NCI-H1105 (cell line): ENCODE measurements at places on chromosomes 3 and 15.
A peak's percentile ranks its signal among the peaks of the same experiment; 100 is the strongest.

- no peak for DNase-seq
Measured at GRCh38 chr3:132230156-132231000, 86.8 kb upstream of the ACP3 start.

GRCh38 chr15:93164409-93164808, 75.4 kb upstream of the RGMA start:
- no peak for DNase-seq

GRCh38 chr3:184176377-184177330, 2.0 kb downstream of the AP2M1 start:
- no peak for DNase-seq

GRCh38 chr15:54941417-54941816, 255.3 kb downstream of the RSL24D1 start:
- DNase-seq = no peak

DNA sequence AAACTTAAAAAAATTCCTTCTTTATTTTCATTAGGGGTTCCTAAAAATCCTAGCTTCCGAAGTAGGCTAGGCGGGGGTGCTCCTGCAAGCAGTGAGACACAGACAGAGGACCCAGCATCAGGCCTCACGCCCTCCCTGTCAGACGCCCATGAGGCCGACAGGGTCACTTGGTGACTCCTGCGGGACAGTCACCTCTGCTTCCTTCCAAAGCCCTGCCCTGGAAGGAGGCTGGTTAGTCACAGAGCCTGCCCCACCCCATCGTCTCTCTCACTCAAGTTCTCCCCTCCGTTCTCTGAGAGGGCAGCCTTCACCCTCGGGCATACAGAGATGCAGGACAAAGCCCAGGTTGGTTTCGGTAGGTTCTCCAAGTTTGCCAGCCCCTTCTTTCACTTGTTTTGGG, 38.6 kb downstream of the EHD4 start:
- DNase-seq = no peak

DNA sequence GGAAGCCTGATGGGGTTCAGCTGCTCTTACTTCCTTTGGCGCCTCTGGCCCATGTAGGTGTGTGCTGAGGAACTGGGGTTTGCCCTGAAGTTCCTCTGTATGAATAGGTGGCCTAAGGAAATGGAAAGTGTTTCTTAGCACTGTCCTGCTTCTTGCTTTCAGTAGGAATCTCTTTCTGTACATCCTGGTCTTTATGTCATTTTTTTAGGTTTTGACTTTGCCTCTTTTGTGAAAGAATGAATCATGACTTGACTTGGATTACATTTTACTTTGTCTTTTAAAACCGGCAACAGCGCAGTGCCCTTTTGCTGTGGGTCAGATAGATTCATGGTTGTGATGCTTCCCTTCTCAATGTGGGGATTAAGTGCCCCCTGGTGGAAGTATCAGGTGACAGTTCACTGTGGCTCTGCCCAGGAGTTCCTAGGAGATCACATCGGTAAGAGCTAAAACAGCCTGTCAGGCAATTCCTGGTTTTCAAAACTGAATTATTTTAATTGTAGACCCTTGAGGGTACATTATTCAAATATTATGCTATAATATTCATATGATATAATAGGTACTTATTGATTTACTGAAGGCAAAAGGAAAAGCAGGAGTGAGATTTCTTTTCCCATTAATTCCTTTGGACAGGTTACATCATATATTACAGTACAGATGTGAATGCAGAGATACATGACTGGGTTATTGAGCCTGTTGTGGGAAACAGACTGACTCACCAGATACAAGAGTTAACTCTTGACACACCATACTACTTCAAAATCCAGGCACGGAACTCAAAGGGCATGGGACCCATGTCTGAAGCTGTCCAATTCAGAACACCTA, 95.4 kb downstream of the HCN4 start:
- peak; percentile 63 for DNase-seq

DNA sequence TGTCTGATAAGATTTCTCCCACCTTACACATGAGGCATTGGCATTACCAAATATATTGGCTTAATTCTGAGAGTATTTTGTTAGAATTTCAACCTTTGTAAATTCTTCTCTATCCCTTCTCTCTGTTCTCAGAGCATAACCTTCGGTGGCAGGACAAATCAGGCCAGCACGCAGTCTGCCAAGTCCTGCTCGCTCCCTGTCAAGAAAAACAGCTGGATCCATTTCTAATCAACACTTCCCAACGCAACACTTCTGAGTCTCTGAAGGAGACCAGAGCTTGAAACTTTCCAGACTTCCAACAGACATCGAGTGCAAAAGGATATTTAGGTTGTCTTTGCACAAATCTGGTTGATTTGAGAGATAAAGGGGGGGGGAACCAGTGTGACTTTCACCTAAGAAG, 125.7 kb downstream of the SV2B start:
- no peak for DNase-seq

DNA sequence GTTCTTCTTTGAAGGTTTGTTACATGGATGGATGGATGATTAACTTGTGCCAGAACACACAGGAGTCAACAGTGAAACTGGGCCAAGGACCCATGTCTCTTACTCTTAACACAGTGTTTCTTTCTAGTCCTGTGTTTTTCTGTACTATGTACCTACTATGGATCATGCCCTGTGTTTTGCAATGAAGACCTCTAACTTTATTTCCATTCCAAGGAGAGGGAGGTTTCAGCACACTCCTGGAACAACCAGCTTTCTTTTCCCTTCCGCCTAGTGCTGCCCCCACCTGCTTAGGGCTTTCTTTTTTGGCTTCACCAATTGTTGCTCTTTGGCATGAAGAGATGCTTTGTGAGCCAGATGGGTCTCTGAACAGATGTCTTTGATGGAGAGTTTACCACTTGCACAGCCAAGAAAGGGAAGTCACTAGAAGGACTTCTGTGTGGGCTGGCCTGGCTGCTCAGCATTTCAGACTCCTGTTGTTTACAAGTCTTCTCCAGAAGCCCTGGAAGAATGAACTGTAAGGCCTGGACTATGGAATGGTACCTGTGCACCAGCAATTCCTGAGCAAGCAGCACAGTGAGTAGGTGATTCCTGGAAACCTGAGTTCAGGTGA, 44.5 kb downstream of the SNAPC5 start:
- DNase-seq = no peak

- no peak for DNase-seq
Measured at GRCh38 chr3:57822686-57823085, 66.6 kb downstream of the SLMAP start.

- no peak for DNase-seq
Measured at GRCh38 chr3:159789017-159789416, 199.6 kb upstream of the IL12A start.

- DNase-seq = peak; percentile 42
Measured at GRCh38 chr3:184335291-184335660, 2.1 kb upstream of the FAM131A start.

DNA sequence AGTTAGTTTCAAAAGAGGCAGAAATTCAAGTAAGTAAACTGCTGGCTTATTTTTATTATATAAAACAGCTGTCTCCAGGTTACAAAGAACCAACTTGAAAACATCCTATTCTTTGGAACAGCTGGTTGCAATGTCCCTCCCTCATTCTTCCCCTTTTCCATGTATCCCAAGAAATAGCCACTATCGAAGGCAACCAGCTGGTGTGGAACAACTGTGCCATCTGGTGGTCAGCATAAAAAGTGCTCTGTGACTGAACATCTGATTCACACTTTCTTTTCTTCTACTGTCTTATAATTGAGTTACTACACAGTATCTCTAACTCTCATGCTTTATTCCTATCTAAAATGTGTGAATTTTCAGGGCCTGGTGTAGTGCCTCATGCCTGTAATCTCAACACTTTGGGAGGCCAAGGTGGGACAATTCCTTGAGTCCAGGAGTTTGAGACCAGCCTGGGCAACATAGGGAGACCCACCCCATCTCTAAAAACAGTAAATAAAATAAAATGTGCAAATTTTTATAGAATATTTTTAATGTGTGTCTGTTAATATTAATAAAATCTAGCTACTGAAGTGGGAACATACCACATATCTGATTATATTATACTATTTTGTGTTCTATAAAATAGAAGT, 9.6 kb downstream of the OSBPL11 start:
- peak; percentile 73 for DNase-seq

- DNase-seq = peak; percentile 76
Measured at GRCh38 chr15:62075595-62076277, 9.0 kb downstream of the C2CD4A start.

DNA sequence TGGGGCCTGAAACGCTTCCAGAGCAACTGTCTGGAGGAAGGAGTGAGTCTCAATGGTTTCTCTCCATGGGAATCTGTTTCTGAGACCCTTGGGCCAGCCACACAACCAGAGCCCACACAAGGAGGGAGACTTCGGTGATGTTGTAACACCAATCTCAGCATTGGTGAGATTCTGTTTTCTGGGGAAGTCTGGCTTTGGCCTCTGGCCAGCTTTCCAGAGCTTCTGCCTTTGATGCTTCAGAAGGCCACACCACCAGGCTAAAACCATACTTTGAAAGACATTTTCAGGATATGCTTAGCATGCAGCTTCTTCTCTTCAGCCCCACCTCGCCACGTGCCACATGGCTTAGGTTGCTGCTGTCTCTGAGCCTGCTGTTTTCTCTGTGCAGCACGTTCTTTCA, 3.6 kb upstream of the EEFSEC start:
- no peak for DNase-seq

- peak; percentile 12 for DNase-seq
Measured at GRCh38 chr3:16423298-16423697, 90.2 kb downstream of the RFTN1 start.

GRCh38 chr3:119427669-119428068, 35.7 kb downstream of the TMEM39A start:
- DNase-seq = no peak

DNA sequence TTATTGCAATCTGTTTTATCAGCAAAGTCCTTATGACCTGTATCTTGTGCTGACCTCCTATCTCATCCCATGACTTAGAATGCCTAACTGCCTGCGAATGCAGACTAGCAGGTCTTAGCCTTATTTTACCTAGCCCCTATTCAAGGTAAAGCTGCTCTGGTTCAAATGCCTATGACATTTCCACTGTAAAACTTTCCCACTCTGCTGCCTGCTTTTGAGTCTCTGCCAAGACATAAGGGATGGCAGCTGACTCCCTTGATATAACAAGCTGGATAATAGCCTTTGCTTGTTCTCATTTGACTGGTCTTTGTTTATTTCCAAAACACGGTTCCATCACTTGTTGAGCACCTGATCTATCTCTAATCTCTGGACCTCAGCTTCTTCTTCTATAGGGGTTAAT, 131.9 kb upstream of the STRIT1 start:
- peak; percentile 81 for DNase-seq

GRCh38 chr3:154314152-154314551, 10.1 kb downstream of the DHX36 start:
- no peak for DNase-seq

DNA sequence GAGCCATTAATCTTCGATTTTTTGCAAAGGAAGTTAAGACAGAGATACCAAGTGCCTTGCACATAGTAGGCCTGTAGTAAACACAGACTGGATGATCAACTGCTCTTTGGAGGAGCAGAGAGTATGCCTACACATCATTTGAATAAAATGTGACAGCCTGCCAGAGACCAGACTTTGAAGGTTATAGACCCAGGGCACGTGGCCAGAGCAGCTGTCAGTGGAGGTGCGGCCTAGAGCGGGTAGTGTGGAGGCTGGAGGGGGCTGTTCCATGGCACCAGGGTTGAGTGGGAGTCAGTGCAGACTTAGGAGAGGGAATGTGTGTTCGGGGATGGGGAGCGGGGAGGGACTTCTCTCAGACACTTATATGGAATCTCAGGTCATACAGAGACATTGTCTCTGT, 80.8 kb downstream of the SMAD3 start:
- DNase-seq = no peak

DNA sequence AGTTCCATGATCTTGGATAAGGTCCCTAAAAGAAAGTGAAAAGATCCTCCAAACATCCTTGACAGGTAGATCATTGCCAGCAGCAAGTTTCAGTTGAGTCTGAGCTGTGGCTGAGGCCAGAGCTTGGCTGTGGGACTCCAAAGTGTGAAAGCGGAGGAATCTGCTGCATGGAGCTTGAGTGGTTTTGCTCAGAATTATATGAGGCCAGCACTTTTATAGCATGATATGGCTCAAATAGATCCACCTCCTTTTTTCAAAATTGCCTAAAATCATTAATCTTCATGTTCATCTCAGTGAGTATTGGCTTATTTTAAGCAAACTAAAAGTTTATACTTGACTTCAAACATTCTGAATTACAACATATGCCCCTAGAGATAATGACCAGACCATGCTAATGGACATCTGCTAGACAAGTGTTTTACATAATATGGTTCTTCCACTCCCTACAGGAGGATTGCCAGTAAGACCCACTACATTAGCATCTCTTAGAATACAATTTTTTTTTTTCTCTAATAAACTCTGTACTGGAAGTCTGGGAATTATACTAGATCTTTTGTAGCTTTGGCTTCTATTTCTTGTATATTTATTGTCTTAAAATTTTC, 368.1 kb downstream of the ZPLD1 start:
- DNase-seq = no peak

- no peak for DNase-seq
Measured at GRCh38 chr15:77023576-77024272, 28.8 kb downstream of the PSTPIP1 start.

DNA sequence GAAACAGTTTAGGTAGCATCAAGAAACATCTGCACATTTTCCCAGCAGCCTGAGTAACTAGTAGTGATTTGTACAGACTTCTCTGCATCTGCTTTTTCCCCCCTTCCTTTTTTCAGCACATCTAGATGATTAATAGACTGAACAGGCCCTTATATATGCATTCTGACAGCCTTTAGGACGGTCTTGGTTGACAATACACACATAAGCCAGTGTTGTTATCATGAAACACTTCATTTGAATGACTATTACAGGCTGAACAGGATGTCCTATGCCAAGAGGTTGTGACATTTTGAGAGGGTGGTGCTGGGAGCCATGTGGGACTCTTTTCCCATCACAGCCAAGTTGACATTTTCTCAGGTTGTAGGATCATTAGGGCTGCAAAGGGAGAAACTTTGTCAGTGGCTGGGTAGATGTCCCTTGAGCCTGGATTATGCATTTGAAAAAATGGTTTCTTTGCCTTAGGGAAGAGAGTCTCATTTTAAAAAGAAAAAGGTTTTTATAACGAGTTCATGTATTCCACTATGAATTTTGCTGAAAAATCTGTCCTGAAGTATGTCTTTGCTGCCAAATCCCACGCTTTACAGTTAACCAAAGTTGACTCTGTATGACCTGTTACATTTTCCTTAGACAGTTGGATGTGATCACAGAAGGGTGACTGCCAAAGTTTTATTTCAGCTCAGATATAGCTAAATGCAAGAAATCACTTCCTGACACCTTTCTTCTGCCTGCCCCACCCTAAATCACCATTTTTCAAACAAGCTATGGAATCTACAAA, 73.7 kb downstream of the FILIP1L start:
- no peak for DNase-seq

- DNase-seq = no peak
Measured at GRCh38 chr3:194657439-194657838, 14.6 kb downstream of the LSG1 start.
